ENCODE measurements at places on chromosomes 16 and 17. TPM values are rescaled to one million over a fixed set of nuclear protein-coding genes. Genes with fewer than 3 reads are reported as not detected.

Gene EMC6
- 65.9 TPM for total RNA-seq

GRCh38 chr16:29900888-29901606 lies 759 bp downstream of the ASPHD1 start:
- peak overlapping the region; percentile 48 for H3K4me3 ChIP-seq
- peak overlapping the region; percentile 70 for H3K27ac ChIP-seq
- H3K36me3 ChIP-seq: no peaks in the 10 kb centered on the region
- H3K4me1 ChIP-seq: peaks cover 5% of the 10 kb centered on the region
- H3K27me3 ChIP-seq: no peaks in the 10 kb centered on the region
- no peak for DNase-seq

GRCh38 chr17:75009139-75009724 lies 3.2 kb upstream of the MRPL58 start:
- H3K4me3 ChIP-seq: no peak overlapping the region
- no peaks in the 10 kb centered on the region for H3K27me3 ChIP-seq
- peaks cover 3% of the 10 kb centered on the region for H3K36me3 ChIP-seq
- peaks cover 21% of the 10 kb centered on the region for H3K4me1 ChIP-seq

DNA sequence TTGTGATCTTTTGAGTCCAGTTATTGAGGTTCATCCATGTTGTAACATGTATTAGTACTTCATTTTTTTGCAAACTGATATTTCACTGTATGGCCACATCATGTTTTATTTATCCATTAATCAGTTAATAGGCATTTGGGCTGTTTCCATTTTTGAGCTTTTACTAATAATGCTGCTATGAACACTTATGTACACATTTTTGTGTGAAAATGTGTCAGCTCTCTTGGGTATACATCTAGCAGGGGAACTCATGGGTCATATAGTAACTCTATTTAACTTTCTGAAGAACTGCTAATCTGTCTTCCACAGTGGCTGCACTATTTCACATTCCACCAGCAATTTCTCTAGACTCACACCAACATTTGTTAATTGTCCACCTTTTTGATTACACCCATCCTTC lies 82.0 kb downstream of the GLG1 start:
- no peak overlapping the region for H3K27ac ChIP-seq
- H3K27me3 ChIP-seq: no peaks in the 10 kb centered on the region
- DNase-seq: no peak
- H3K36me3 ChIP-seq: no peaks in the 10 kb centered on the region

Gene NPIPA8
- 0.18 TPM for total RNA-seq

DNA sequence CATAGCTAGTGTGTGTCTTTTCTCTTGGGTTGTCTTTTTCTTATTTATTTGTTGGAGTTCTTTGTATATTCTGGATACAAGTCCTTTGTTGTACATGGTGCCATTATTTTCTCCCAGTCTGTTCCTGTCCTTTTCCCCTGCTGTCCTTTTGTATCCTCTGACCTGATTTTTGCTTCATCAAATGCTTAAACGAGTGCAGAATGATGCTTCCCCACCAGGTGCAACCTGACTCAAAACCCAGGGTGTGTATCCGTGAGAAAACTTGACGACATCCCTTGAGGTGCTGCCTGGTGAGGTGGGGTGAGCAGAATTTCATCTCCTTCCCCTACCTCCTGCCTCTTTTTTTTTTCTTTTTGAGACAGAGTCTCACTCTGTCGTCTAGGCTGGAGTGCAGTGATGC lies 88.6 kb downstream of the NTN1 start:
- DNase-seq: no peak
- no peak overlapping the region for H3K4me3 ChIP-seq
- H3K36me3 ChIP-seq: no peaks in the 10 kb centered on the region
- H3K27ac ChIP-seq: no peak overlapping the region

Gene TEX19
- 0.21 TPM for total RNA-seq

DNA sequence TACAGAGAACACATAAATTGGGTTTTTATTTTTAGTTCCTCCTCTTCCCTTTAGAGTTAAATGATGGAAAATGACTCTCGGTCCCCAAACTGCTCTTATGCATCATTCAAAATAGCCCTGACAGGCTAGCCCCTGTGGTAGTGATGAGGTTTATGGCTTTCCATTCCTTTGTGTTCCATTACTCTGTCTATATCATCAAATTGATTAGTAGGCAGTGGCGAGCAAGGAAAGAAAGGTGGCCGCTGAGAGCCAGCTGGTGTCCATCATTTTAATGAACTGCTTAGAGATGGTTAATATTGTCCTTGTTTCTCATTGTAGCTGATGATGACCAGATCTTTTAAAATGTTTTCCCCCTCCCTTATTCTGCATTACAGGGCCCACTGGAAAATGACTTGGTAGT lies 179.5 kb downstream of the PHKB start:
- H3K4me3 ChIP-seq: no peak overlapping the region
- H3K27ac ChIP-seq: no peak overlapping the region
- DNase-seq: no peak
- no peaks in the 10 kb centered on the region for H3K27me3 ChIP-seq

- no peaks in the 10 kb centered on the region for H3K27me3 ChIP-seq
- no peak overlapping the region for H3K27ac ChIP-seq
- no peak for DNase-seq
- H3K36me3 ChIP-seq: no peaks in the 10 kb centered on the region
Measured at GRCh38 chr16:2371421-2371820, 30.9 kb upstream of the ABCA3 start.

Gene RASL10B
- total RNA-seq: 4.3 TPM

GRCh38 chr16:11235703-11235991 lies 20.4 kb downstream of the SOCS1 start:
- no peaks in the 10 kb centered on the region for H3K4me1 ChIP-seq
- DNase-seq: no peak
- H3K36me3 ChIP-seq: no peaks in the 10 kb centered on the region
- no peaks in the 10 kb centered on the region for H3K27me3 ChIP-seq
- H3K4me3 ChIP-seq: no peak overlapping the region

Gene GRAPL
- 0.31 TPM for total RNA-seq

Measured in Panc1 (cell line).